Cortex of kidney (tissue), 1 donor: ENCODE measurements at places on chromosomes 6 and 20.

- DNase-seq, result no peak
Measured at GRCh38 chr6:5447921-5448320, 186.6 kb downstream of the FARS2 start.

DNA sequence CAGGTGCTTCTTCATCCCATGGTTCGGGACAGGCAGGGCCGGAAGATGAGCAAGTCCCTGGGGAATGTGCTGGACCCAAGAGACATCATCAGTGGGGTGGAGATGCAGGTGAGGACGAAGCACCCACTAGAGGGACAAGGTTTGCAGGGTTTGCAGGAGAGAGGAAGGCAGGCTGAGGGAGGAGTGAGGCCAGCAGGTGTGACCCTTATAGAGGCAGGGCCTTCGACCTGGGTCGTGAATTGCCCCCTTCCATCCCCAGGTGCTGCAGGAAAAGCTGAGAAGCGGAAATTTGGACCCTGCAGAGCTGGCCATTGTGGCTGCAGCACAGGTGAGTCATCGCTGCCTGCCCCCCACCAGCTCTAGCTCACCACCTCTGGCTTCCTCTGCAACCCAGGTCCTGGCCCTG, 8.4 kb downstream of the VARS2 start:
- DNase-seq, result no peak

- DNase-seq, result no peak
Measured at GRCh38 chr6:122622479-122622878, 12.3 kb downstream of the PKIB start.

DNA sequence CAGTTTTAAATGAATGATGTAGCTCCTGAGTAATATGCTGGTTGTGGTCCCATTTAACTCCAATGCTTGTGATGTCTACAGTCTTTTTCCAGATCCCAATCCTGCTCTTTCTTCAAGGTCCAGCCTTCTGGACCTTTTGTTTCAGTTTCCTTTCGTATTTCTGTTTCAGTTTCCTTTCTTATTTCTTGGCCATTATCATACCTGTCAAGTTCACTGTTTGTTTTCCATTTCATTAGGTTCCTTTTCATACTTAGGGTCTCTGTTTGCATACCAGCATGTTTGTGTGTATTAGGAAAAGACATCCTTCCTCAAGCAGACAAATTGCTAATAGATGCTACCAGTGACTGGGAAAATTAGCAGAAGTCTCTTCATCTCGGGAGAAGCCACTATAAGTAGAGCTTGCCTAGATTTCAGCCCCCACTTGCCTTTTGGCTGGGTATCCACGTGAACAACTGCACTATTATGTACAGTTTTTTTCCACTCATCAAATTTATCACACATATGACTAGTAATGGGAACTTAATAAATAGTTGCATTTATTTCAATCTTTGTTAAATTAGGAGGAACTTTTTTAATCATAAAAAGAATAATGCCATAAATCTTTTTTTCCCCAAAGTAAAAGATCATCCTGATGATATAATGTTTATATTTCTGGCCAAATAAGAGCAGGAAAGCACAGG, 583.4 kb downstream of the BCKDHB start:
- DNase-seq, result no peak

- DNase-seq, result no peak
Measured at GRCh38 chr6:126038234-126038633, 51.9 kb downstream of the TRMT11 start.

DNA sequence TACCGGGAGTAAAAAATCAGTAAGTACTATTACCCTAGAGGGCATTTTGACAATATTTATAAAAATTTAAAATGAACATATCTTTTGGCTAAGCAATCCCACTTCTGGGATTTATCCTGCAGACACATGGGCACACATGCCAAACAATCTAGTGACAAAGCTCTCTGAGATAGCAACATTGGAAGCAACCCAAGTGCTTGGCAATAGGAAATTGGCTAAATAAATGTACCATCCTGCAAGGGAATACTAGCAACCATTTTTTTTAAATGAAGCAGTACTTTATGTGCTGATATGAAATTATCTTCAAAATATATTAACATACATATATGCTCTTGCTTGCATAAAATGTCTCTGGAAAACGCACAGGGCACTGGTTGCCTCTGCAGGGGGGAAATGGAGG, 133.8 kb downstream of the SNX5 start:
- no peak for DNase-seq

DNA sequence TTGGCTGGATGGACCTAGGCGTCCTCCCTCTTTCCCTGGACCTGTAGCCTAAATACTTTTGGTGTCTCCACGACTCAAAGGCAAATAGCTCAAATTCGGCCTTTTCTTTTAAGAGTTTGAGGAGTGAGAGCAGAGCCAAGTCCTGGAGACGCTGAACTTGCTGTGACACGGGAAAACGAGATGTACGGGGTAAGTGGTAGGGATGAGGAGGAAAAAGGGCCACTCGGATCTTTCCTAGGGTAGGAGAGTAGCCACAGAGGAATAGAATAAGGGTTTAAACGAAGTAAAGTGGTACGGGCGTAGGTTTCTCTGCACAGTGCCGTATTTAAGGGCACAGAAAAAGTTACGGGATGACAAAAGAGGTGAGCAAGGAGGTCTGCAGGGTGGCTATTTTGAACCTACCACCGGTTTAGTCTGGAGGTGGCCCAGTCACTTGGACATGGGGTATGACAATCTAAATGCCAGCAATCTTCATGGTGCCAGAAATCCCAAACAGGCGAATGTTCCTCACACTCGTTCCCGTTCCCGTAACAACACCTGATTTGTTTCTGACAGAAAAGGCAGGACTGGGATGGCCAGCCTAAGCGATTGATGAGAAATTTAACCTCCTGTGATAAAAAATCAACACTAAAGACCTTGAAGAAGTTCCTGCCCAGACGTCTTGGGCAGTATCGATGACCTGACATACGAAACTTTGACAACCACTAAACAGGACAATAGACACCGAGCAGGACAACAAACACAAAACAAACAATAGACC, 149.3 kb downstream of the TRIM27 start:
- no peak for DNase-seq

DNA sequence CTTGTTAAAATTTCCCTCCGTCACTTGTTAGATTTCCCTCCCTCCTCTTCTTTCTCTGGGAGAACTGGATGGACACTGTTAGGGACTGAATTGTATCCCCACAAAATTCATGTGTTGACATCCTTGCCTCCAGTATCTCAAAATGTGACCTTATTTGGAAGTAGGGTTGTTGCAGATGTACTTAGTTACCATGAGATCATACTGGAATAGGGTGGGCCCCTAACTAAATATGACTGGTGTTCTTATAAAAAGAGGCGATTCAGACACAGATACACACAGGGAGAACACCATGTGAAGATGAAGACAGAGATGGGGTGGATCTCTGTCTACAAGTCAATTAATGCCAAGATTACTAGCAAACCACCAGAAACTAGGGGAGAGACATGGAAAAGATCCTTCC, 139.5 kb downstream of the ALDH8A1 start:
- DNase-seq, result no peak

DNA sequence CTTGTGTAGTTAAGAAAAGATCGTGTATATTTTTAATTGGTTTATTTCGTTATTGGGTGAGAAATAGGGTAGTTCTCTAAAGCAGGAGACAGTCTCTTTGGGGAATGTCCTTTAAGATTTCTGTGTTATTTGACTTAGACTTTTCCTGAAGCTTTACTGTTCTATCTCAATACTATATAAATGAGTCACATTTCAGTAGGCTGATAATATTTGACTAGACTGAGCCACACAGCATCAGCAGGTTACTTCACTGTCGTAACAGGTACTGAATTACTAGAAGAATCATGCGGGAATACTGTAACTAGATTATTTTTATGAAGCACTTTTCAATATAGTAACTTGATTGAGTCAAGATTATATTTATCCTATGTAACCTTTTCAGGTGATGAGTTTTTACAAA, 1.4 kb downstream of the SMAP1 start:
- no peak for DNase-seq

DNA sequence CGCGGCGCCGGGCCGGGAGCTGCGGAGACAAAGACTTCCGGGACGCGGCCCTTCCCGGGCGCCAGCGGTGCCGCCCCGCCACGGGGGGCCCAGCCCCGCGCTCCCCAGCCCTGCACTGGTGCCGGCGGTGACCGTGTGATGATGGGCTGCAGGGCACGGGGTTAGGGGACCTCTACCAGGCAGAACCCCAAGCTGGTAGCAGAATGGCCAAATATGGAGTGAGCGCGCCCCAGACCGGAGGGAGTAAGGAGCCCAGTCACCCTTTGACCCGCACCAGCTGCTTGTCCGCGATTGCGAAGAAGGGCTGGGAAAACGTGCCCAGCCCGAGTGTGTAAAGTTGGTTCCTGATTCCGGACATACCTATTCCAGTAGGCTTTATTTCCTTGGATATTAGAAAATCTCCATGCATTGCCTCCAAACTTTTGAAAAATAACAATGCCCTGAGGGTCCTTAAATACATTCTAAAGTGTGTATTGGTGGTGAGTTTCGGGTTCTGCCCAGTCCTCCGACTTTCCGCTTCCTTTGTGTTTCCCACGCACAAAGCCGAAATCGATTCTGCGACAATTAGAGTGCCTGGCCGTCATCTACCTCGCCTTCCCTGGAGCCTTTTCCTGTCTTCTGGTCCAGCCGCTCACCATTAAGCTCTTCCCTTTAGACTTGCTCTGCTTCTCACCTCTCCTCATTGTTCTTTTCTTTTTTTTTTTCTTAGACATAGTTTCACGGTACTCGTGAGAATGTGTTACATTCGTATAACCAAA, 1.1 kb downstream of the ABRACL start:
- no peak for DNase-seq

DNA sequence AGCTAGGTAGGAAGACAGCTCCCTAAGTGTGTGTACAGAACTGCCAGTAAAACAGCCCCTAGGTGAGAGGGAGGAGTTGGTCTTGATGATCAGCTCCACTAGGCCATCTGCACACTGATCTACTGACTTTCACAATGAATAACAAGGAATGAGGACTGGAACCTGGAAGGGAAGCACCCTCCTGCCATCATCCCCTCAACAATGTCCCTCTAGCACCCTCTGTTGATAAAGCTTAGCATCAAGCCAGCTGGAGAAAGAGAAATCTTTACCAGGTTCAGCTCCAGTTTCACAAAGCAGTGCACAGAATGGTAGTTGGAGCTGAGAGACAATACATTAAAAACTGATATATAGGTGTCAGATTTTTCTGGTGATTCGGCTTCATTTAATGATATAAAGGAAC, 57.2 kb upstream of the IRAK1BP1 start:
- no peak for DNase-seq

DNA sequence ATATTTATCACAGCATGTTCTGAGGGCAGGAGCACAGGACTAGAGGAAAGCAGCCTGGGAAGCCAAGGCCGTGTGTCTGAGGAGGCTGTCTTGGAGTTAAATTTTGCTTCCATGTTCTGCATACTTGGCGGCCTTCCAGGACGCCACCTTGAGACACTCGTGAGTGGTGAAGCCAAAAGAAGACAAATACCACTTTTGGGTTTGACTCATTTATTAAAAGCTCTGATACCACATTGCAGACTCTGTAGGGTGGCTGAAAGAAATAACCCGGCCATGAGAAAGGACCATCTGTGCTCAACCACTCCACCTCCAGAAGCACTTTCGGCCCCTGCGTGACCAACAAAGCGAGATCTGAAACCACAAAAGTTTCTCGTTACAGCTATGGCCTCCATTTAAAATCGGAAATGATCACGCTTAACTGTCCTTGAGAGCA, 120.0 kb downstream of the TMEM242 start:
- DNase-seq, result no peak

DNA sequence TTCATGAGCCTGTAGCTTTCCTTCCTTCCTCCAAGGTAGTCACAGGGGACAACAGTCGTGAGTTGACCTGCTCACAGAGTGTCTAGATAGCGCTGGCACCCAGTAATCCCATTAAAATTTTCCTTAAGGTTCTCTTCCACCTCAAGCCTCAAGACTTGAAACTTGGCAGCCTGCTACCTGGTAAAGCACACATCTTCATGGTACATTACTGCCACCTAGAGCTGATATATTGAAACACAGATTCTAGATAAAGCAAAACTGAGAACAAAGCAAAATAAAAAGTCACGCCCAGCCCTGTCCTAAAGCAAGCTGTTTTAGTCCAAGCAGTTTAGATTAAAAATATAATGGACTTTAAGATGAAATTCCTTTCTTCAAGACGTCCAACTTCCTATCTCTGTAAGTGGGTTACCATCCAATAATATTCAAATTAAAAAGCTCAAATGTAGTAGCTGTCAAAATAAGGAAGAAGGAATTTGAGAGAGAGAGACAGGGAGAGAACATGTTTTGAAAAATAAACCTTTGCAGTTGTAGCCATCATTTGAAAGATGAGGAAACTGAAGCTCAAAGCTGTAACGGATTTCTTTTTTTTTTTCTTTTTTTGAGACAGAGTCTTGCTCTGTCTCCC, 50.7 kb upstream of the CD83 start:
- no peak for DNase-seq

DNA sequence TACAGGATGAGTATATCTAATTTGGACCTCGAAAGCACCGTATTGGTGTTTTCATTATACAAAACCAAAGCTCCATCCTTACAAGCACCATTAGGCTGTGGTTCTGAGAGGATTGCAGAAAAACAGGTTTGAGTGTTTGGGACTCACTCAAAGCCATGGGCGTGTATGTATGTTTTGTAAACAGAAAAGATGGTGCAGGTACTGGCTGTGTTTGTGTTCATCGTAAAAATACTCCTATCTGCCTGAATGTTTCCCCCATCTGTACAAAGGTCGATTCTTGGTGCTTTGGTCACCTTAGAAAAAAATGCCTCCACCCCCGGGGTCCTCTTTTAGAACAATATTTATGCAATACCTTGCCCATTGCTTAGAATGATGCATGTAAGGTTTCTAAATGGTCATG, 286.6 kb downstream of the TSHZ2 start:
- DNase-seq, result no peak

DNA sequence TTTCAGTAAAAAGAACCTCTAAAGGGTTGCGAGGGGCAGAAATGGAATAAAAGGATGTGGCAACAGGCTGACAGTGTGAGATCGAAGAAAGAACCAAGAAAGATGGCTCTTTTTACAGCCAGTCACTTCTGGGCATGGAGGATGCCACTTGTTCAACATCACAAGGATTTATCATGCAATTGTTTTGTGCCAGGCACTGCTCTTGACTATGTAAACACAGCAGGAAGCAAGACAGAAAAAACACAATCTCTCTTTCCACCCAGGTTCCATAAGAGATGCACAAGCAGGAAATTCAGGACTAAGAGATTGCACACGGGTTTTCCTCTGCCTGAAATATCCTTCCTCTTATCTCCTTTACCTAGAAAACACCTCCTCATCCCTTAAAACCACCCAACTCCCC, 38.0 kb downstream of the FOXA2 start:
- DNase-seq, result no peak

DNA sequence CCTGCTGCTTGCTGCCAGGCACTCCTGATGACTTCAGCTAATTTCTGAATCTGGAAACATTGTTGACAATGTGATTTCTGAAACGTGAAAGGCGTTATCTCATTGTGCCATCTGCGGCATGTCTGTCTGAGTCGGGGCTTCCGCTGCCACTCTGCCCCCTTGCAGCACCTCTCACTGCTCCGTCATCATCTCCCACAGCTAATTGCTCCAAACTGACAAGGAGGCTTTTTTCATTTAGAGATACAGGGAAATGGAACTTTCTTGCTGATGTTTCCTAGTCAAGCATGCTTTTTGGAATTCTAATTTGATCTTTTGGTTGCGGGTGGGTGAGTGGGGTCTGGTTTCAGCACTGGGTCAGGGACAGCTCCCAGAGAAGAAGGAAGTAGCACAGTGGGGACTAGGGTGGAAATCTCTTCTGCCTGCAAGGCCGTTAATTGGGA, 233.5 kb downstream of the DHX35 start:
- no peak for DNase-seq
